Stimulated activated CD8-positive, alpha-beta memory T cell treated with anti-CD3 and anti-CD28 coated beads, Interleukin-2, amount 100 ng/mL, for 1 hour (primary cell): ENCODE measurements at places on chromosomes 11 and 22.

- no peak for DNase-seq
Observed at GRCh38 chr11:102654761-102655160, 29.6 kb upstream of the MMP20 start.

- DNase-seq: no peak
Observed at GRCh38 chr11:504053-504993, 2.7 kb downstream of the RNH1 start.

DNA sequence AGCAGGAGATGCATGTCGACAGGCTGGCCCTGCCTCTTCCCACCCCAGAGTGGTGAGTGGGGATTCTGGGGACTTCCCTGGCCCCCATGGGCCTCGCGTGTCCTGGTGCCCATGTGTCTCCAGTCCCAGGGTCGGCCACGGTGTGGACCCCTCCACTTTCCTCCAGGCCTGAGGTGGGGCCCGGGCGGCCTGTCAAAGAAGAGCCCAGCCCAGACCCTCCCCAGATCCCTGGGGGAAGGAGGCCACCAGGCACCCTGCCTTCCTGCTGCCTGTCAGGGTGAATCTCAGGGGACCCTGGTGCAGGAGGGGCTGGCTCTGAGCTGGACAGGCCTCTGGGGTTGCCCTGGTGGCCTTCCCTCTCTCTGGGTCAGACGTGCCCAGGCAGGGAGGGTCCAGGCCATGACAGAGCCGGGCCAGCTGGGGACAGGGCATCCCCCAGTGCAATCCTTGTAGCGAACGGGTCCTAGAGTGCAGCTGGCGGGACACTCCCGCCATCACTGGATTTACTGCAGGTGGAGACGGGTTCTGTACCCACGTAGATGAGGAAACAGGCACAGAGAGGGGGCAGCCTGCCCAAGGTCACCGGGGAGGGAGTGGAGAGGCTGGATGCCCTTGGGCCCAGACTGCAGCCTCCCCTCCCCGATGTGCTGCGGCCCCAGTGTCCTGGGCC is 13.5 kb upstream of the MUC6 start:
- no peak for DNase-seq

GRCh38 chr11:14589421-14589820 is 54.2 kb upstream of the PDE3B start:
- DNase-seq: no peak

- no peak for DNase-seq
Observed at GRCh38 chr11:62024936-62025486, 57.6 kb upstream of the FTH1 start.
